ENCODE measurements at places on chromosomes 11 and 22.

GRCh38 chr11:567011-567628, 6.3 kb downstream of the RASSF7 start:
- no peak for DNase-seq

DNA sequence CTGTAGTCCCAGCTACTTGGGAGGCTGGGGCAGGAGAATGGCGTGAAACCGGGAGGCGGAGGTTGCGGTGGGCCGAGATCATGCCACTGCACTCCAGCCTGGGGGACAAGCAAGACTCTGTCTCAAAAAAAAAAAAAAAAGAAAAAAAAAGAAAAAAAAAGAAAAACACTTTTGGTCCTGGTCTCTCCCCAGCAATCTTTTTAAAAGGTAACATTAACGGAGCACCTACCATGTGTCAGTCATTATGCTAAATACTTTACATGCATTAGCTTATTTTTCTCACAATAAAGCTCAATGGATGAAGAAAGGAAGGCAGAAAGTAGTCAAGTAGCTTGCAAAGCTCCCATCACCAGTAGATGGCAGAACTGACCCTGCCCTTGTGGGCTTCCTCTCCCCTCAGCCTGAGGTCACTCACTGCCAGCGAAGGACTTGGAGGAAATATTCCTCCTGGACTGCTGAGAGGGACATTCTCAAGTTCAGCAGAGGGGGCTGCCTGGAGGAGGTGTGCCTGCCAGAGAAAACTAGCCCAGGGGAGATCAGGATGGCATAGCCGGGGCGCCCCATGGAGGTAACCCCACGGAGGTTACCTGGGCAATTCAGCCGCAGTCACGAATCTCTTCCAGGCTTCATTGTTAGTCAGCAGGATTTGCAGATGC, 15.5 kb downstream of the APOL3 start:
- DNase-seq: peak; percentile 68

GRCh38 chr11:70324376-70325115, 54.1 kb downstream of the PPFIA1 start:
- no peak for DNase-seq

DNA sequence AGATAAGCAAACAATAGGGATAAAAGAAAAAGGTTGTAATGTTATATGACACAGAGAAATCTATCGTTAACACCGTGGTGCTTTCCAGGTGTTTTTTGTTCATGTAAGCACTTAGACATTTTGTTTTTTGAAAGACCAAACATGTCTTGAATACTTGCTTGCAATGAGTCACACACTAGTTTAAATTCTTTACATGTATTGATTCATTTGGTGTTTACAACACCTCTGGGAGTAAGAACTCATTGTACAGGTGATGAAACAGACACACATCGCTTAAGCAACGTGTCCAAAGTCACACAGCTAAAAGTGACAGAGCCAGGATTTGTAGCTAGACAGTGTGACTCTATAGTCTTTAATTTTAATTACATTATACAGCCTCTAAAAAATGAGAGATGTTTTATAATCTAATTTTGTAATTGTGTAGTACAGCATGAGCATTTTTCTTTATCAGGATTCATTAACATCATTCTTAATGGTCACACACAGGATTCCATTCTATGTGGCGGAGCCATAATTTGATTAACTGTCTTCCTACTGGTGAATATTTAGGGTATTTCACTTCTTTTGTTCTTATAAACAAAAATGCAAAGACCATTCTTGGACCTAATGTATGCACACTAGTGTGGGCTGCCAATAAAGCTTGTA, 148.8 kb downstream of the DBX1 start:
- no peak for DNase-seq

GRCh38 chr22:46457502-46458488, 79.6 kb downstream of the CELSR1 start:
- DNase-seq: no peak

- DNase-seq: no peak
Observed at GRCh38 chr22:42997582-42998090, 17.3 kb downstream of the PACSIN2 start.

GRCh38 chr11:44987506-44987905, 36.8 kb upstream of the TP53I11 start:
- DNase-seq: no peak

DNA sequence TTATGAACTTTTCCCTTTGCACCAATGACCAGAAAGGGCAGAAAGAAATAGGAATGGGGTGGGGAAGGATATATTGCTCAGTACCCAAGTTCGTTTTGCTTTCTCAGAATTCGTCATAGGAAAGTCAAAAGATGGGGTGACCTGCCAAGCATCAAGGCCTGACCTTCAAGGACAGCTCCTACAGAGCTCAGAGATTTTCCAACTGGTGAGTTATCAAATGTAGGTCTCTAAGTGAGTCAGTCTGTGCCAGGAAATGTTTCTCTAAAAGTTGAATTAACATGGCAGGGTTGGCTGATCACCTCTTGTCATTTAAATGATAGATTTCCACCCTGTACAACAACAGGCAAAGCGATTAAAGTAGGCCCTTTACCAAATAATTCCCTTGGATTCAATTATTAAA, 307.2 kb downstream of the CADM1 start:
- no peak for DNase-seq

DNA sequence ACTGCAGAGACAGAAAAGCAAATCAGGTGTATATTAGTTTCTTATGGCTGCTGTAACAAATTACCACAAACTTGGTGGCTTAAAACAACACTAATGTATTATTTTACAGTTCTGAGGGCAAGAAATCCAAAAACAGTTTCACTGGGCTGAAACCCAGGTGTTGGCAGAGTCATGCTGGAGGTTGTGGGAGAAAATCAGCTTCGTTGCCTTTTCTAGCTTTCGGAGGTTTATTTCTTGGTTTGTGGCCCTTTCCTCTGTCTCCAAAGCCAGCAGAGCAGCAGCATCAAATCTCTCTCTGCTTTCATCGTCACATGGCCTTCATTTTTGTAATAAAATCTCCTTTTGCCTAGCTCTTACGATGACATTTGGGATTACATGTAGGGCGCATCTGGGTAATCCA, 33.0 kb upstream of the OR6M1 start:
- DNase-seq: no peak

GRCh38 chr11:66001942-66002647, at the start of the genes BANF1 and EIF1AD:
Gene BANF1, plus strand, starts transcription at chr11:66002503. Its CDS starts 748 bp downstream, at chr11:66003251.
Gene EIF1AD, minus strand, starts transcription at chr11:66002157. Its CDS starts 1,768 bp downstream, at chr11:66000389.
- DNase-seq: peak; percentile 96

DNA sequence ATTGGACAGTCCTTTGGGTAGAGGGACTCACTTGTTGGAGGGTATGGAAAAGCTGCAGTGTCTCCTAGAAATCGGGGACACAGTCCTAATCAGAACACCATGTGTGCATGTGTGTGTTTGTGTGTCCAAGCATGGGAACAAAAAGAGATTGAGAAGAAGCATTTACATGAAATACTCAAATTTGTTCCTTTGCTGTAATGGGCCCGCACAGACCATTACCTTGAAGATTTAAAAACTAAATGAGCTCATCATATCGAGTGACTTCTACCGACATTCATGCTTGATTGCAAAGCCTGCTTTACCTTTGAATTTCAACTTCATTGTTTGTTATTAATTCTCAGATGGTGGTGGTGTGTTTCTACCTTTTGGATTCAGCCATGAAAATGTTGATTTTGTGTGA, 106.9 kb downstream of the ZBTB16 start:
- DNase-seq: no peak

GRCh38 chr11:3641701-3642070, at the start of gene ART5:
Gene ART5, minus strand, starts transcription at chr11:3641992. Its CDS starts 130 bp downstream, at chr11:3641862.
- DNase-seq: no peak

DNA sequence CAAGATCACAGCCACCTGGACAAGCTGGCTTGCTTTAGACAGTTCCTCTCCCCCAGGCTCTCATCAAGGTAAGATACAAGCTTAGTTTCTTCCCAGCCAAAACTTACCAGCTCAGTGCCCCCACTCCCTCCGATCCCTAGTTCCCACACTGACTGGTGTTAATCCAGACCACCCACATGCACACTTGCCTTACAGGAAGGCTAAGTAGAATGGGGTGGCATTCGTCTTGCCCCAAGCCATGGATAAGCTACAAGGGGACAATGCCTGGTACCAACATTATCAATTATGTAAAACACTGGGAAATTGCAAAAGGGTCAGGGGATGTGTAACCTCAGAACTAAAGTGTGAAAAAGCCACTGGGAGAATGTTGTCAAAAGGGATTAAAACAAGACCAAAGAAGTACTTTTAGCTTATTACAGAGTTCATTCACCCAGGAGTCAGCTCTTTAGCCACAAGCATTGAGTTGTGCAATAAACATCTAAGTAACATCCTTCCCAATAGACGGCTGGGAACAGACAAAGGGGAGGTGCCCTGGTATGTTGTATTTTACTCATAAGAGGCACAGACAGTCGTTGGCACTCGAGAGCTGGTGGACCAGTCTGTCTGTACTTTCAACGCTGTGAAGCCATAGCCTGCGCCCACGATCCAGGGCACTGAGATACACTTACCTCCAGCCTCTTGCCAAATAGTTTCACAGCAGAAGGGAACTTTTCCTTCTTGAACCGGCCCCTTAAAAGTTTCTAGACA, 1.1 kb downstream of the DHCR7 start:
- peak; percentile 55 for DNase-seq

GRCh38 chr22:47452184-47452583, 689.7 kb downstream of the TBC1D22A start:
- DNase-seq: no peak

- no peak for DNase-seq
Observed at GRCh38 chr11:2381494-2382128, 4.5 kb downstream of the CD81 start.

- DNase-seq: no peak
Observed at GRCh38 chr22:43561415-43562178, 149.8 kb downstream of the MPPED1 start.

- no peak for DNase-seq
Observed at GRCh38 chr22:48820481-48821345, 1007.0 kb downstream of the BRD1 start.

DNA sequence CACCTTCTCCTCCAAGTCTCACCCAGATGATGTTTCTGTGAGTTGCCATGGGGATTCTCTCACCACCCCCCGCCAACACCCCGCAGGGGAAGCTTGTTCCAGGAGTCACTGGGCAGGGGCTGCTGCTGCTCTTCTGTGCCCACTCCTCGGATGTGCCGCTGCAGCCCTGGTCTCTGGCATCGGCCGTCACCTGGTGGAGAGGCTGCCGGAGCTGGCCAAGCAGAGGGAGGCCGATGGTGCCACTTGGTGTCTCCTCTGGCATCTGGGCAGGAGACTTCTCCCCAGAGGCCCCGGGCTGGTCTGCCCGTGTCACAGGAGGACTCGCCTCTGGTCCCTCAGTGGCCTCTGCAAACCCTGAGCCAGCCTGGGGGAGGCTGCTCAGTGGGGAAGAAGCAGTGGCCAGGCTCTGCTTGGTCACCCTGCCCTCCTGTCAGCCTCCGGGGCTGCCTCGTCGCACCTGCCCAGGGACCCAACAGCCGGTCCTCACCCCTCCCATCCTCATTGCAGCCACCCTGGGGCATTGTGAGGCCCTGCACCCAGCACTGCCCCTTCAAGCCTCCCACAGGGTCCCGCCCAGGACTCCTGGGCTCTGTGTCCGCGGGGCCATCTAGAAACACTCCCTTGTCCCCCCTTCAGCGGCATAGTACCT, 424 bp upstream of the ADORA2A start:
- DNase-seq: no peak

Data from fibroblast of the conjunctiva (primary cell).